ENCODE measurements at places on chromosomes 11 and 22. TPM values are rescaled to one million over a fixed set of nuclear protein-coding genes. Genes with fewer than 3 reads are reported as not detected.

The SMIM35 gene
- not detected for total RNA-seq

The FGF4 gene
- total RNA-seq, result not detected

The MMP27 gene
- total RNA-seq, result not detected

The BARX2 gene
- not detected for total RNA-seq

The SLC15A3 gene
- not detected for total RNA-seq

The PELI3 gene
- total RNA-seq, result 5.8 TPM

The HRAS gene
- total RNA-seq, result 151 TPM

The P2RX3 gene
- 0.18 TPM for total RNA-seq

The OR51Q1 gene
- not detected for total RNA-seq

The PRG3 gene
- not detected for total RNA-seq

The MPPED2 gene
- total RNA-seq, result not detected

The MFRP gene
- not detected for total RNA-seq

The GLYATL1 gene
- total RNA-seq, result not detected

The GUCY1A2 gene
- total RNA-seq, result 0.01 TPM

The OR56A1 gene
- not detected for total RNA-seq

The TXNRD2 gene
- 33.8 TPM for total RNA-seq

The NAV2 gene
- total RNA-seq, result 19.8 TPM

The CEND1 gene
- 1.6 TPM for total RNA-seq

The CFAP300 gene
- total RNA-seq, result 5.9 TPM

The RIC3 gene
- total RNA-seq, result 0.95 TPM

The BDNF gene
- total RNA-seq, result 11.4 TPM

The PHLDB1 gene
- total RNA-seq, result 10.1 TPM

The NLRP10 gene
- total RNA-seq, result 0.02 TPM

The RAC2 gene
- 0.27 TPM for total RNA-seq

The TMPRSS5 gene
- total RNA-seq, result 0.08 TPM

The LRRN4CL gene
- 0.12 TPM for total RNA-seq

The OVCH2 gene
- not detected for total RNA-seq

The PLEKHB1 gene
- total RNA-seq, result 0.55 TPM

The ME3 gene
- total RNA-seq, result 14.1 TPM

The VSIG10L2 gene
- not detected for total RNA-seq

The DGAT2 gene
- total RNA-seq, result 2.3 TPM

The DRD4 gene
- total RNA-seq, result not detected

The MAPK8IP1 gene
- total RNA-seq, result 5.8 TPM

The PIH1D2 gene
- total RNA-seq, result 1.3 TPM

The PATE2 gene
- not detected for total RNA-seq

The APOA4 gene
- total RNA-seq, result not detected

The INSC gene
- total RNA-seq, result not detected

The FAM83F gene
- not detected for total RNA-seq

The MPZL2 gene
- total RNA-seq, result not detected

The IGF2 gene
- 1.8 TPM for total RNA-seq

The MCHR1 gene
- not detected for total RNA-seq

The POLR3H gene
- total RNA-seq, result 44.3 TPM

The FXYD6 gene
- total RNA-seq, result 0.16 TPM

The MRGPRE gene
- not detected for total RNA-seq

The MRGPRX4 gene
- total RNA-seq, result not detected

The TBX1 gene
- 2.9 TPM for total RNA-seq

The SCGB2A2 gene
- not detected for total RNA-seq

The AMPD3 gene
- total RNA-seq, result 8.8 TPM

The GPHA2 gene
- not detected for total RNA-seq

The OR51M1 gene
- total RNA-seq, result not detected

The BET1L gene
- 47.9 TPM for total RNA-seq

The DCDC1 gene
- 0.64 TPM for total RNA-seq
